T47D (cell line): ENCODE measurements at places on chromosomes 12 and 14.

DNA sequence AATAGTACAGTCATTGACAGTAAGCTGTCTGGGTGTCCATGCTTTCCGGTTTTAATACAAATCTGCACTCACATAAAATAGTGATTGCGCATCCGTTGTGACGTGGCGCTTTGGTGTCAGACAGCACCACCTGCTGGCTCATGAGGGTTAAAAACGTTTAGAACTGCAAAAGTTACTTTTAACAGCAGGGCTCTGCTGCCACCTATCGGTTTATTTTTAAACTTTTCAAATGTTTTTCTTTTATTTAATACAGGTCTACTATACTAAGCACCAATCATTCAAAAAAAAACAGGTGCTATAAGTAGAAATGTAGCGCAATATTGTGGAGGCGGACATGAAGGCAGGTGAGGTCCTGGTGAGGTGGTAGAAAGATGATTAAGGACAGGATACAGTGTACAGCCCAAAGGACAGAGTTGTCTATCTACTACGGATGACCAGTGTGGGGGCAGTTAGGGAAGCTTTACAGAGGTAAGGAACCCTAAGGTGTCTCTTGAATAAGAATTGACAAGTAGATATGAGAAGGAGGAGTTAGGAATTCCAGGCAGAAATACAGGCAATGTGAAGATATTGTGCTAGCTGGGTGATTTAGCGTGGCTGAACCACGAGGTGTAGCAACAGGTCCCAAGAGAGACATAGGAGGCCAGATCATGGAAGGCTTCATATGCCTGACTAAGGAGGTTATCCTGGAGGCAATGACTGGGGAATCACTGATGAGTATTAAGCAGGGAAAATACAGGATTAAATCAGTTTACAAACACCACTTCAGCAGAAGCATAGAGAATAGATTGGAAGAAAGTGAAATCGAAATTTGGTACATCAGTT is 91.5 kb upstream of the PRB2 start:
- peak; percentile 3 for DNase-seq

DNA sequence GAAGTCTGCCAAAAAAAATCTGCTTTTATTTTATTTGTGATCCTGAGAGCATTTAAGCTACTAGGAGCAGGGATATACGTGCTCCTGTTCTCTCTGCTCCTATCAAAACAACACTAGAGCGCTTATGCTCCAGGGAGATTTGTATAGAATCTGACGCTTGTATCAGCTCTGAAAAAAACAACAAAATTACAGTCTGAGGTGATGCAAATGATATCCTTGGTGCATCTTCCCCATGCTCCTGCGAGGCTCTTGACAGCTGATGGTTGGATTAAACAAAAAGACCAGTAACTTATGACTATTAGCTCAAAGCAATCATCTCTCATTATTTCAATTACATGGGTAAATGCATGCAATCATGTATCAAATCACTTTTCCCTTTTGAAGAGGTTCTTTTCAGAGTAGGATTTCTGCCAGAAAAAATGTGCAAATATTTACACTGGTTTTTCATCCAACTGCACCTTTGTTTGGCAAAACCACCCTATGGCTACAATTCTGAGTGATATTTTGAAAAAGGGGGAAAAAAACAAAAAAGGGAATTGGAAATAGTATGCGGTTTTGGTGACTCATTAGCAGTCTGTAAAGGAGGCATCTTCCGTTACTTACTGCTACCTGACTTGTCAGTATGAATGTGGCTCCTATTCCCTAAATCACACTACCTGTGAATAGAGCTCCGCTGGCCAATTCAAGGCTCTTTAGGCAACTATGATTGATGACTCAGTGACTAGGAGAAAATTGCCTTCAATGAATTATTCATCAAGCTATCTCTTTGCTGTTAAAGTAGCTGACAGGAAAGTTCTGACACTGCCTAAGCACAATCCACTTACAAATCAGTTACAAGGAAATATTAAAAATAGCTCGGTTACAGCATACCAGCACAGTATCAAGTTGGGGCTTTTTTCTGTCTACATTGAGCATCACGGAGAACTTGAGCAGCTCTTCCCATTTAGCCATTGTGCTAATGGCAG is 450.0 kb downstream of the FOXG1 start:
- no peak for DNase-seq

DNA sequence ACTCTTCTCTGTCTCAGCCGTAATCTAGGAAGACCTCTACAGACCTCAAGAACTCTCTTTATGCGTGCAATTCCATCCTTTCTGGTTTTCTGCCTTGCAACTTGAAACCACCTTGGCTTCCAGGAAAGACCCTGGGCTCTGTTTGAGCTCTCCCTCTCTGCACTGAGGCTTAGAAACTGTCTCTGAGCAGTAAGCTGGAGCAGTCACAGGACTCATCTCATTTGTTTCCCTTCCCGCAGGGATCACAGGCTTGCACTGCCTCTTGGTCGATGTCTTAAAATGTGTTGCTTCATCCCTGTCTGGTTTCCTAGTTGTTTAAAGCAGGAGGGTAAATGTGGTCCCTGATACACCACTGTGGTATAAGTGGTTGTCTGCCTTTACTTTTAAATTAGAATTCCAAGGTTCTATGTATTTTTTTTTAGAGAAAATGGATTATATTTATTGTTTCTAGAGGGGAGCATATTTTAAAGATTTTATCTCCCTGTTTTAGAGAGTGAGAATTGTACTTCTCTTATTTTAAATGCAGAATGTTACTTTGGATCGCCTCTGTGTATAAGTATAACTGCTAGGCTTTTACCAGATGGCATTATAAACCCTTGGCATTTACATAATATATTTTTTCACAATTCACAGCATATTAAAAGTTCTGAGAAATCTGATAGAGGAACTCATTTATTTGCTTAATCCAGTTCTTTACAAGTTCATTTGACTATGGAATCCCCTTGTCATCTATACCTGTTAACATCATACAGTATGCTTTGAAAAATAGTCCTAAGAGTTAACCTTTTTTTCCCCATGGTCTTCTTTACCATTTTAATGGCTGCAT is 26.4 kb downstream of the EID3 start:
- DNase-seq, result no peak

- no peak for DNase-seq
These were observed 678.6 kb downstream of the BCL11B start for GRCh38 chr14:98593361-98593761.

DNA sequence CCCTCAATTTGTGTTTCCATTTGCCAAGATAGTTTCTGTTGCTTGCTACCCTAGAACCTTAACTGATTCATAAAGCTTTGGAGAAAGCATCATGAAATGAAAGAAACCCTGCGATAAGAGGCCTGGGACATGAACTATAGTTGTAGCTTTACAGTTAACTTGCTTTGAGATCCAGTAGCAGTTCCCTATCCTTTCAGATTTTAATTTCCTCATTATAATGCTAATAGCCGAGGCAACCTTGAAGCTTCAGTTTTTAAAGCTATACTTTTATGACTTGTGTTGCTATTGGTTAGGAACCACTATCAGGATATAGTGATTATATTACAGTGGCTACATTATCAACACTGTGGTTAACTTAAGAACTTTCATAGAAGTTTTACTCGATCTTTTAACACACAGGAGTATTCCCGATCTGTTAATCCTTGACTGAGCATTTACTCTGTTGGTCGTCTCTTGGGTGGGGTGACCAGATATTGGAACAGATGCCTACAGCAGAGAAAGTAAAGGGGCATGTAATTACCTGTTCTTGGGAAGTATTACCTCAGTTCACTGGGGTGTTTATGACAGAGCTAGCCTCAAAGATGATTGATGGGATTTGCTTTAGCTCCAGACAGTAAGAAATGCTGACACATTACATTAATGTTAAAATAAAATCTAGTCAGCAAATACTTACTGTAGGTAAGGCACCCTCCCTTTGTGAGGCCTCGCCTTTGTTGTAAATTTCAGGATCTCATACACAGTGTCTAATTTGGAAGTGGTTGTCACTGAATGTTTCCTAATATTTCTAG is 86.2 kb upstream of the CSRP2 start:
- no peak for DNase-seq

- no peak for DNase-seq
These were observed 3.8 kb upstream of the RPAP3 start for GRCh38 chr12:47709671-47710070.

DNA sequence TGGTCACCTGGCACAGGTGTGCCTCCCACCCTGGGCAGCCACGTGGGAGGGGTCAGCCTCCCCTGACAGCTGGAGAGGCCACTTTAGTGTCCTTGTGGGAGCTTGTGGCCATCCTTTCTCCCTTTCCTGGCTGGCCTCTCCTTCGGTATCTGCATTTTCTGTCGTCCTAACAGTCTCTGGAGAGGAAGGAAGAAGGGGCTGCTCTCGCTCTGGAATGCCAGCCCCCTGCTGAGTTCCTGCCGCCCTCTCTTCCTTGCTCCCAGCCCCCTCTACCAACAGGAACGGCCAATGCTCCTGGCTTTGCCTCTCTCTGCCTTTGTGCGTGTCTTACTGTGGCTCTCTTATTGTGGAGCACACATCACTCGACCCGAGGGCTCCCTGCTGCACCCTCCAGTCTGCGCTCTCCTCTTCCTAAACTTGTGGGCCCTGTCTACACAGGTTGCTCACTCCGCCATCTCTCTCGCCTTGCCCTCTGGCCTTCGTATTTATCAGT is 70.8 kb downstream of the FBXL14 start:
- no peak for DNase-seq

DNA sequence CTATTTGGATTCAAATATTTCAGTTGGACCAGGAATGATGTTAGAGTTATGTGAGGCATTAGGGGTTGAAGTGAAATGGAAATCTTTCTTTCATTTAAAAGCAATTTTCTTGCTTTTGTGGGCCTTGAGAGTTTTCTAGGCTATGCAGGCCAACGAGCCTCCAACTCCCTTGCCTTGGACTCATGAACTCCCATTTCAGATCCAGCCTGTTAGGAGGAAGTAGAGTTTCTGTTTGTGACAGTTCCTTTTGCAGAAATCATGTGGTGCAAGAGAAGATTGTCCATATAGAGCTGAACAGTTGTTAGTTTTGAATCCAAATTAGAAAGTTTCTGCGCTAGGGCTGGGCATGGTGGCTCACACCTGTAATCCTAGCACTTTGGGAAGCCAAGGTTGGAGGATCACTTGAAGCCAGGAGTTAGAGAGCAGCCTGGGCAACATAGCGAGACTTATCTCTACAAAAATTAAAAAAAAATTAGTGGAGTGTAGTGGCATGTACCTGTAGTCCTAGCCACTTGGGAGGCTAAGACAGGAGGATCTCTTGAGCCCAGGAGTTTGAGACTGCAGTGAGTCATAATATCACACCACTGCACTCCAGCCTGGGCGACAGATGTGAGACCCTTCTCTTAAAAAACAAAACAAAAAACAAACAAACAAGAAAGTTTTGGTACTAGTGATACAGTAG is 47.3 kb upstream of the MED13L start:
- DNase-seq, result no peak

DNA sequence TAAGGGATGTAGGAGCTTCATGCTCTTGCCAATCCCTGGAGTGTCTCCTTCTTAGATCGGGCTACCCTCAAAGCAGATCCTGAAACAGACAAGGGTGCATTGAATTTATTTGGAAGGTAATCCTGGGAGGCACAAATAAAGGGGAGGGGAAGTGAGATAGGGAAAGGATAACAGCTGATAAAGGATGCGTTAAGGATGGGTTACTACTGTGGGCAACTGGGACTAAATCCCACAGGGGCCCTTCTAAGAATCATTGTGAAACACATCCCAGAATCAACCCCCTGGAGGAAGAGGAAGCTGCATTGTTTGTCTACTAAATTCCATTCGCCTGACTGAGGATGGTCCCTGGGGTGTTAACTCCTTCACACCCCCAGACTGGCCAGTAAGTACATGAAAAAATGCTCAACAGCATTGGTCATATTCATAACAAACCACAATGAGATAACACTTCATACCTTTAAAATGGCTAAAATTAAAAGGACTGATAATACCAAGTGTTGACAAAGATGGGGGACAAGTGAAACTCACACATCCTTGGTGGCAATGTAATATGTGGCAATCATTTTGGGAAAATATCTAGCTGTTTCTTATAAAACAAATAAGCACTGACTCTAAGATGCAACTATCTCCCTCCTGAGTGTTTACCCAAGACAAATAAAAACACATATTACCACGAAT is 37.0 kb upstream of the CMKLR1 start:
- DNase-seq, result no peak

DNA sequence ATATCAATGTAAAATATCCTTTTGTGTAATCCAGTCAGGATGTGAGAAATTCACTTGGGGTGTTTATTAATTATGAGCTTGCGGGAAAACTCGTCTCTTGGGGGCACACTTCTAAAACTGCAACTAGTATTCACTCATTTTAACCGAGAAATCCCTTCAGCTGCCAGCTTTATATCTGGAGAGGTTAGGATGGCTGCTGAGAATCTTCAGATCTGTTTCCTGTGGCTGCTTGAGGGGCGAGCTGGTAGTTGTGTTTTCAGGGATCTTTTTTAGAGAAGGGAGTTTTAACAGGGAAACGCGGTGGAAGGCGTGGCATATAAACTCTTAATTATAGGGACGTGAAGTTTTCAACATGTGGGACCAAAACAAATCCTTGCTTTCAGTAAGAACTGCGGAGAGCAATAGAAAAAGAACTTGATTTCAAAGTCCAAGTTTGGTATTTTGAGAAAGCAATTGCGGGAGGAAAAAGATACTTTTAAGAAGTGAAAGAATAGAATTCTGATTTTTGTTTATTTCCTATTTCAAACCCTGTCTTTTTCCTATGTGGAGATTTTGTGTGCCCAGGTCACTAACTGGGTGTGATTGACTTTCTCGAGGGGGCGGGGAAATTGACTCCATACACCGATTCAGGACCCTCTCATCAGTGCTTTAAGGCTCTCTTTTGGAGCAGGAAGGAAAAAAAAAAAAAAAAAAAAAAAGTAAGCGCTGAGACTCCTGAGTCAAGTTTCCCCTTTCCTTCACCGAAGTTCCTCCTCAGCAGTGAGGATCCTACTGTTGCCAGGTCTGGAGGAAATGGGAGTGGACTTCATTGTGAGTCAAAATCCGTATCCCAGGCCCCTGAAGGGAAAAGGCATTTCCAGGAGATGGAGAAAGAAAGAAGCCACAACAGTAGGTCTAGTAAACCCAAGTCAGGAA is 1.1 kb downstream of the PPFIBP1 start:
- DNase-seq, result peak; percentile 9

DNA sequence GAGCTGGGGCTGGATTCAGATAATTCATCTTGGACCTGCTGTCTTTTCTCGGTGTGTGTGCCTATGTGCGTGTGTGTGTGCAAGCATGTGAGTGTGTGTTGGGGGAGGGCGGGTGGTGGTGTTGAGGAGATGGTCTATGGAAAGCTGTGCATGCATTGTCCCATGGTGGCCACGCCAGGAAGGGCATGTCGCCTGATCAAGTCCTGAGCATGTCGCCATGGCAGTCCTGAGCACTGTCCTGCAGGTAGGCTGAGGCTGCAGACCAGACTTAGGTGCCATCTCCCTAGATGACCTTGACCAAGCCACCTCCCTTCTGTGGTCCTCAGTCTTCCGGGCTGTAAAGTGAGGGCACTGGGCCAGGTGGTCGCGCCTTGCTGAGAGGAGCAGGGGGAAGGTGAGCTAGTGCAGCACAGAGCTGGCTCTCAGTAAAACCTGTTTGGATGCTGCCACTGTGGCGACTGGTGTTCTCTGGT is 81.4 kb downstream of the PAPOLA start:
- no peak for DNase-seq

- DNase-seq, result no peak
These were observed 1182.2 kb downstream of the FLRT2 start for GRCh38 chr14:86712176-86712575.
